ENCODE measurements at places on chromosomes 16 and 17.

DNA sequence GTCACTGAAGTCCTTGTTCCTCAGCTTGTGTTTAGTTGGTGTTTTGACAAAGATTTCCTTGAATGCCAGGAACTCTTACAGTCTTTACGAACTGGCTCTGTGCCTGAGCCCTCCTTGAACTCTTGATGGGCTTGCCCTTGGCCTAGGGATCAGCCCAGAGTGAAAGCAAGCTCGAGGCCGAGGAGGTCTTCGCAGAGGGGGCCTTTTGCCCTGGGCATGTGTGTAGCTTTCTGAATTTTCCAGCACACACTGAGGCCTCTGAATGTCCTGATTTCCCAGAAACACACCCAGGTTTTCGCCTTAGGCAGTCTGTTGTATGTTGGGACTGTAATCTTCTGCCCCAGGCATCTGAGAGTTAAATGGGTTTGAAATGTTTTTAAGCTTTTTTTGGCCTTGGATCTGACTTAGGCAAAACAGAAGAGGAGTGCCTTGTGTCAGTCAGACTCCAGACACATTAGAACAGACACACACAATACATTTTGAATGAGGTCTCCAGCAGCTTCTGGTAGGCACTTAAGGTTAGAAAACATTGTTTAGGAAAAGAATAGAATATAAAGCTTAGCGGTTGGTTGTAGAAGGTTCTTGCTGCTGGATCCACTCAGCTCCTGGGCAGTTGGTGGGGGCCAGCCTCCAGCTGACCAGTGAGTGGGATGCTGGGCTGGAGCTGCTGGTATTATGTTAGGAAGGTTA, 17.1 kb downstream of the FOXK2 start:
- peak; percentile 36 for DNase-seq

- peak; percentile 60 for DNase-seq
Measured at GRCh38 chr16:74700116-74700437, 585 bp downstream of the MLKL start.

- DNase-seq: no peak
Measured at GRCh38 chr16:87742781-87743490, 22.9 kb downstream of the KLHDC4 start.

DNA sequence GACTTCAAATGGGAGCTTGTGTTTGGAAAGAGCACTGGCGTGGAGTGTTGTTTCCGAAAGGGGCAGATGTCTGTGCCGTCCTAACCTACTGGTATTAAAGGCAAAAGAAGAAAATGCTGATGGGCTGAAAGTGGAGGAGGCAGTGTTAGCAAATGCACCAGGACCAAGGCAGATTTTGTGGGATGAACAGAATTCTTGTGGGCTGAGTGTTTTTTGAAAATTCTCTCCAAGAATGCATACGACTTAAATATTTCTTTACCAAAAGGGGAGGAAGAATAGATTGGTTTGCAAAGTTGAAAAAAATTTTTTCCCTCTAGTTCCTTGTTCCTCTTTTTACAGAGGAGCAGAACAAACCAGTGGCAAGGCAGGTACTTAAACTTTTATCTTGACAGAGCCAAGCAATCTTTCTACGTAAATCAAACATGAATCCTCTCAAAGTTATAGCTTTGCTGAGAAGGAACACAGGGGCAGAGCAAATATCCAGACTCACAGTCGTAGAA, 16.8 kb downstream of the MARCHF10 start:
- peak; percentile 94 for DNase-seq

DNA sequence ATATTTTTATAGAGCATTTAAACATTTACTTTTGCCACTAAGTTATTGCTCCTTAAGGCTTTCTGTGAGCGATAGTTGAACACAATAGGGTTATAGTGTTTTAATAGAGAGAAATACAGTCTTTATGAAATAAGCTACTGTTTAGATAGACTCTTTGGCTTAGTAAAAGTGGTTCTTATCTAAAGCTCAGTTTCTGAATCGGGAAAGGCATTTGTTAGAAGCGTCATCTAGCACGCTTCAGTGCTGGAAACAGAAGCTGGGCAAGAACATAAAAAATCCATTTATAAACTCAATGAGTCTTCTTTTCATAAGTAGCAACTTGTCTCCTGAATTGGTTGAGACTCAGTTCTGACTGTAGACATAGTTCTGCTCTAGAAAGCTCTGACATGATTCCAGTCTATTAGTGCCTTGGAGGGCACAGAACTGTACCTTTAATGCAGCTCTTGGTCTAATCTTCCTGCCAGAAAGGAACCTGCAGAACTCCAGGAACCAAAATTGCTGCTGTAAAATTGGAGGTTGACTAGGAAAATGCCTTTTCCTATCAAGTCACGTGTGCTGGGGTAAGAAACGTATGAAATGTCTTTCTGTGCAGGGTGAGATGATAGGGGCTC, 55.4 kb upstream of the DNAJA2 start:
- DNase-seq: no peak

DNA sequence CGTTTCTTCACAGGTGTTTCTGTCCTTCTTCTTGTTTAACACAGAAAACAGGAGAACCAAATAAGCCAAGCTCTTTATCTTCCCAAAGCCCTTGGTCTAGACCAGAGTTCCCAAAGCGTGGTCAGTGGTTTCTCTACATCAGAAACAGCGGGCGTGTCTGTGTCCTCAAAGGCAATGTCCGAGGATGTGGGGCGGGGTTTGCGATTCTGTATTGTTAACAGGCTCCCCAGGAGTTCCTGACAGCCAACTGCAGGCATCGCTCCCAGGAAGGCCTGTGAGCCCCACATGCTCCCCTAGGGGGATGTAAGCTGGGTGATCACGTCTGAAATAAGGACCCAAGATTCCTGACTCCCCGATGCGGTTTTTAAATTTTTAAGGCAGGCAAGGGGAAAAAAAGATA, 28.4 kb upstream of the SLC25A19 start:
- DNase-seq: no peak

GRCh38 chr17:49571283-49571682, 4.4 kb upstream of the NXPH3 start:
- DNase-seq: no peak

DNA sequence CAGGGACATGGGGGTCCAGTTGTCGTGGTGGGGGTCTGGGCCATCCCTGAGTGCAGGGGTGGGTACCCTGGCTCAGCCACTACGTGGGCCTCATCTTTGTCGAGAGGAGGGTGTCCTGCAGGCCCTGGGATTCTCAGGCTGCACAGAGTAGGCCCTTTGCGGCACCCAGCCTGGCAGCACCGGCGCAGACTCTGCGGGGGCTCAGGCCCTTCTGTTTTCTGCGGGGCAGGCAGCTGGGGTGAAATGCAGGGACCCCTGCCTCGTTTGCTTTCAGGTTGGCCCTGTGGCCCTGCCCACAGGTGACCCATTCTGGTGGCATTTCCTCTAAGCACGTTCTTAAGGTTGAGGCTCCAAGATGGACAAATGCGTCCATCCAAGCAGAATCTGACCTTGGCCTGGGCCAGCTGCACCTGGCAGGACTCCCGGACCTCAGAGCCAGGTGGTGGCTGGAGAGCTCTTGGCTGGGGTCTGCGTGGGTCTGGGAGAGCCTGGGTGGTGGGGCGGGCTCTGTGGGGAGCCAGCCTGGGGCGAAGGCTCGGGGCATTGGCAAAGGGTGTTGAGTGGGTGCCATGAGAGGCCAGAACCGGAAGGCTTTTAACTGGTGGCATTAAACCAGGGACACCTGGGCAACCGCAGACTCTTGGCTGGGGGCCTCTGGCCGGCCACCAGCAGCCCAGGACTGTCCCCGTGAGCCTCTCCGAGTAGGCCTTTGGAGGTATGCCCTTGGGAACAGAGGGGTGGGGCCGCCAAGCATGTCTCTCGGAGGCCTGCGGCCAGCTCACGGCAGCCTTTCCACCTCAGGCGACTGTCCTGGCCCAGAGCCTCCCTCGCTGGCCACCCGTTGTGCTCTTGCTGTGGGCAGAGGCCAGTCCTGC, 16.9 kb downstream of the PRSS27 start:
- DNase-seq: no peak

DNA sequence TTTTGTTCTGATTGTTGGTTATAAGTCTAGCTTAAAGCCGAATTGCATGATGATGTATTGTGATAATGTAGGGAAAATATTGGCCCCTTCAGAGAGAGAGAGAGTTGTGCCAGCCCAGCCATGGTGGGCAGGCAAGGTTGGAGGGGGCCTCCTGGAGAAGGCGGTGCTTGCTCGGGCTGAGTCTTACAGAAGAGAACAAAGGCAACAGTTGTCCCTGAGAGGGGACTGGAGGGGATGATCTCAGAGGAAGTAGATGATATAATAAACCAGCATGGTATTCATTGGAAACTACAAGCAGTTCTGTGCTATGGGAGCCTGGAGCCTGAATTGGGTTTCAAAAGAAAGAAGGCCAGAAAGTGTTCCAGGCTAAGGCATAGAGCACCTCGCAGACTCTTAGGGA, 173.8 kb downstream of the RPTOR start:
- DNase-seq: peak; percentile 25

GRCh38 chr16:8919934-8920462, 37.8 kb downstream of the LITAFD start:
- no peak for DNase-seq

DNA sequence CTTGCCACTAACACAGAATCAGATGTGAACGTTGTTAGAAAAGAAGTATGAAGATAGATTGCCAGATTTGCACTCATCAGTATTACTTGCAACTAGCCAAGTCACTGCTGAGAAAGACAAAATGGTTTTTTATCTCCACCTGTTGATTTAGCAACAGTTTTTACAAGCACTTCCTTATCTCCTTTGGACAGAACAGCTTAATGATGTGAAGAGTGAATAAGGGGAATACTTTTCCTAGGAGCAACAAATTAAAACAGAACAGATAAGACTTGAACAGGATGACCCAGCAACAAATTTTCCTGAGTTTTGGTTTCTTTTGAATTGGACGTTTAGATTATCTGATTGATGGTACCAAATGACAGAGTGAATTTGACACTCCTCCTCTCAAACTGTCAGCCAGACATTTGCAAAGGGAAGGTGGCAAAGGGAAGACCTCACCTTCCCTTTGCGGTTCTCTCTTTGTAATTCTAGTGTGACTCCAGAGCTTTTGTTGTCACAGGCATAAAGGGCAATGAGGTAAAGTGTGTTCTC, 130.6 kb downstream of the NLK start:
- DNase-seq: no peak

DNA sequence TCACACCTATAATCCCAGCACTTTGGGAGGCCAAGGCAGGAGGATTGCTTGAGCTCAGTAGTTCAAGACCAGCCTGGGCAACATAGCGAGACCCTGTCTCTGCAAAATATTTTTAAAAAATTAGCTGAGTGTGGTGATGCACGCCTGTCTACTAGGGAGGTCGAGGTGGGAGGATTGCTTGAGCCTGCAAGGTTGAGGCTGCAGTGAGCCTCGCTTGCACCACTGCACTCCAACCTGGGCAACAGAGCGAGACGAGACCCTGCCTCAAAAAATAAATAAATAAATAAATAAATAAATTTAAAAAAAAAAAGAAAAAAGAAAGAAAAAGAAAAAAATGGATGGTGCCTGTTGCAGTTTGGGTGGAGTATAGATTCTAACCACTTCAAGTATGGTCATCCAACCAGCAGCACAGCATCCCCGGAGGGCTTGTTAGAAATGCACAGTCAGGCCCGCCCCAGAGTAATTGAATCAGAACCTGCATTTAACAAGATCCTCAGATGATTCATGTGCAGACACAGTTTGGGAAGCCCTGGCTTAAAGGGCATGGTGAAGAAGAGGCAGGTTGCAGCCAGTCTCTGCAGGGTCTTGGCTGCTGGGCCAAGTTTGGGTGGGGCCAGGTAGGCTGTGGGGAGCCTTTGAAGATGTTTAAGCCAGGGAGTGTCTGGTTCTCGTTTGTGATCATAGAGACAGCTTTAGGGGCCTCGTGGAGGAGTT, 40.8 kb downstream of the MRC2 start:
- DNase-seq: peak; percentile 24

DNA sequence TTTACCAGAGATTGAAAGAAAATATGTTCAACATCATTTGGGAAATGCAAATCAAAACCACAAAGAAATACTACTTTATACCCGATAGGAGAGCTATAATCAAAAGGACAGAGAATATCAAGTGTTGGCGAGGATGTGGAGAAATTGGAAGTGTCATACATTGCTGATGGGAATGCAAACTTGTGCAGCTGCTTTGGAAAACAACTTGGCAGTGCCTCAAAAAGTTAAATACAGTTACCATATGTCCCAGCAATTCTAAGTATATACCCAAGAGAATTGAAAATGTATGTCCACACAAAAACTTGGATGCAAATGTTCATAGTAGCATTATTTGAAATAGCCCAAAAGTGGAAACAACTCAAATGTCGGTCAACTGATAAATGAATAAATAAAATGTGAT, 17.0 kb upstream of the TANC2 start:
- DNase-seq: no peak

DNA sequence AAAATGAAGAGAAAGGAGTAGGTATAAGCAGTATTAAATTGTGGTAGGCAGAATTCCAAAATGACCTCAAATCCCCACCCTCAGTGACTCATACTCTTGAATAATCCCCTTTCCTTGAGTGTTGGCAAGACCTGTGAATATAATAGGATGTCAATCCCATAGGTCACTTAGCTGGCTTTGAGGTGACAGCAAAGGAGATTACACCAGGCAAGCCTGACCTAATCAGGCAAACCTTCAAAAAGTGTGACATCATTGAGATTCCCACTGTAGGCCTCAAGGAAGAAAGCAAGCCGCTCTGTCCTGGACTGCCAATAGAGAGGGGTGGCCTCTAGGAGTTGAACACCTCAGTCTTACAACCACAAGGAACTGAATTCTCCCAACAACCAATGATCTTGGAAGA, 535.2 kb downstream of the RBFOX1 start:
- no peak for DNase-seq

DNA sequence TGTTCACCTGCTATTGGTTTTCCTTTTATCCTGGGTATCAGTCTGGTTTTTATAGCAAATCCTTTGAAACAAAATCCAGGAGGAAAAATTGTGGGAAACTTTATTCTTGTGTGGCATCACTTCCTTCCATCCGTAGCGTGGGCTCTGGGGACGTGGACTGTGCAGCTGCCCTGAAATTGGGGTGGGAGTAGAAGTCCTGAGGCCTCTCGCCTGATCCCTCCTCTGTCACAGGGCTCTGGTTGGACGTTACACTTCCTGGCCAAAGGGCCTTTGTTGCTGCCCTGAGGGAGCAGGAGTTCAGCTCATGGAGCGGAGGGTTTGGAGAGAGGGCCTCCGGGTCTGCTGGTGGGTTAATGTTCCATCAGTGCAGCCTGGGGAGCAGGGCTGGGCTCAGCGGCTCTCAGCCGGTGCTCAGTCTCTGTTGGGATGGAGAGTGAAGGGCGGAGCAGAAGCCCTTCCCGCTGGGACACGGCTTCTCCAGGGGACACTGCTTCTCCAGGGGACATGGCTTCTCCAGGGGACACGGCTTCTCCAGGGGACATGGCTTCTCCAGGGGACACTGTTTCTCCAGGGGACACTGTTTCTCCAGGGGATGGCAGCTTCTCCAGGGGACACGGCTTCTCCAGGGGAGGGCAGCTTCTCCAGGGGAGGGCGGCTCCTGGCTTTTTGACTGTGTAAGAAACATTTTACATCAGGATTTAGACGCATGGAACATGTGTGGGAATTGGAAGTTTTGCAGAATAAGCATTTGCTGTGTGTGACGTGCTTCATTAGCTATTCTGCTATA, 15.2 kb upstream of the RPL13 start:
- no peak for DNase-seq

- no peak for DNase-seq
Measured at GRCh38 chr17:358491-359151, 6.0 kb upstream of the RPH3AL start.

Measured in ELR (cell line).